ENCODE measurements at places on chromosomes 4 and X.
A peak's percentile ranks its signal among the peaks of the same experiment; 100 is the strongest.

- no peak for DNase-seq
Measured at GRCh38 chr4:88706574-88706973, 8.9 kb upstream of the NAP1L5 start.

- no peak for DNase-seq
Measured at GRCh38 chrX:13892856-13893255, 76.0 kb upstream of the GPM6B start.

DNA sequence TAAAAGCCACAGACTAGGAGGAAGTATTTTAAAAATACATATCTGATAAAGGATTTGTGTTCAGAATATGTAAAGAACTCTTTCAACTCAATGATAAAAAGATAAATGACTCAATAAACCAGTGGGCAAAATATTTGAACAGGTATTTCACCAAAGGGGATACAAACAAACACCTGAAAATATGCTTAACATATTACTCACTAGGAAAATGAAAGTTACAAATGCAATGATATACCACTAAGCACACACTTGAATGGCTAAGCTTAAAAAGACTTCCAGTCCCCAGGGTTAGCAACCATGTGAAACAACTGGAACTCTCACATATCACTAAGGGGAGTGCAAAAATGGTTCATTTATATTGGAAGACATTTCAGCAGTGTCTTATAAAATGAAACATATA lies 131.6 kb downstream of the SLIT2 start:
- no peak for DNase-seq

DNA sequence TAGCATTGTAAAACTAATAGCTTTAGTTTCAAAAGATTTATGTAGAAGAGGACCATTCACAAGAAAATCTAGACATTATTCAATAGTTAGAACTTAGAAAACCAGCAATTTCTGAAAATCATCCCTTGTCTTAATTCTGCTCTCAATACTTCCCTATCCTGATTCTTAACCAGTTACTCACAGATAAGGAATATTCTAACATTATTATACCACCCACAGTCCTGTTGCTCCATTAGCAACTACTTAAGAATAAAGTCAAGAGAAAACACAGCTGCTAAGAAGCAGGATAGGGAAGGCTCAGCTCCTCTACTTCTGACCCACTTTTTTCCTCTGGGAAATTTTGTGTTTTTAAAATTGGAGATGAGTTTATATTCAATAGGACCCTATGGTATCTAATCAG lies 47.7 kb downstream of the PHKA1 start:
- no peak for DNase-seq

- DNase-seq: no peak
Measured at GRCh38 chr4:55184600-55185523, 59.5 kb upstream of the KDR start.

DNA sequence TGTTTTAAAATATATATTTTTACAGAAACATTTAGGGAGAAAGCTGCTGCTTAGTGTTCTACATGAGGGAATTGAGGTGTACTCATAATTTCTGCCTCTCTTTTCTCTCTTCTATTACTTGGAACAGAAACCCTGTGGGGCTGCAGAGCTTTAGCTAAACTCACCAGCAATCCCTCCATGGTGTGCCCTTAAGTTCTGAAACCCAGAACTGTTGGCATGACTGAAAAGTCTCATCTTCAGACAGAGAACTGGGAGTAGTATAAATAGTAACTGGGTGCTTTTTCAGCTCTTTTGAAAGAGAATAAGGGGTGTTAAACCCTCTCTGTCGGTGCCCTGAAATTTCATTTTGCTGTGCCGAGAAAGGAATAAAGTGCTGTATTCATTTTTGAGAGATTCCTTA lies 294.9 kb upstream of the BOD1L1 start:
- no peak for DNase-seq

- no peak for DNase-seq
Measured at GRCh38 chrX:133783274-133783673, 202.1 kb downstream of the GPC3 start.

GRCh38 chr4:72505314-72505744 lies 63.7 kb downstream of the ADAMTS3 start:
- no peak for DNase-seq

DNA sequence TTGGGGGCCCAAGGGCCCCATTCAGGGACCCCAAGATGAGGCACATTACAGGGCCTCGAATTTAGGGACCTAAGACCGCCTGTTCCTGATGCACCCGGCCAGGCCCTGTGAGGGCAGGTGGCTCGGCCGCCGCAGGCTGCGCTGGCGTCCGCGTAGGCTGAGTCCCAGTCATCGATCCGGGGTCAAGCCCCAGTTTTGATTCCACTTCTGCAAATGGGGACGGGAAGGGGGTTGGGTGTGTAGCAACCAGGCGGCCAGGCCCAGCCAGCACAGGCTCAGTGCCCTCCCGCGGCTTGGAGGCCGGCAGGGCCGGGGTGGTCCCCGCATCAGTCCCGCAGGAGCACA lies 327 bp downstream of the PNPLA4 start:
- no peak for DNase-seq

- DNase-seq: no peak
Measured at GRCh38 chr4:138978028-138978585, 37.5 kb upstream of the NOCT start.

DNA sequence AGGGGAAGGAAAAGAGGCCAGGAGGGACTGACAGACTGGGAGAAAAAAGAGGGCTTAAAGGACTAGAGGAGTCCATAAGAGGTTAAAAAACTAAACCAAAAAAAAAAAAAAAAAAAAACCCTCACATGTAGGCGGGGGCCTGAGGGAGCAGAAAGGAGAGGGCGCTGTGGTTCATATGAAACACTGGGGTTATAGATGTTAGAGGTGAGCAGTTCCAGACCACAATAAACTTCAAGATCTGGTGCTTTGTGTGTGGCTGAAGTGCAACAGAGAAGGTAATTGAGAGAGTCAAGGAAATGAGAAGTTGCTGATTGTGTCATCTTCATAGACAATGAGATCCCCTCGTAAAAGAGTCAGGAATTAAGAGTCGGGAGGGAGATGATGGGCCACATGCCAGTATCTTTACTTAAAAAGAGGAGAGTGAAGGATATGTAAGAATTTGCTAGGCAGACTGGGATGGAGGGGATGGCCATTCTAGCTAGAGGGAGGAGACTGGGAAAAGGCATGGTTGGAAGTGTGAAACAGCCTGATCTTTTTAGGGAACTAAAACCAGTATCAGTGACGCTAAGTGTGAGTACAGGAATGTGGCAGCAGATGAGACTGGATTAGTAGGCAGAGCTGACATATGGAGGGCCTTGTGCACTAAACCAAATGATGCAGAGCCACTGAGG lies 18.4 kb upstream of the OGT start:
- DNase-seq: peak; percentile 15

GRCh38 chrX:37453821-37454220 lies 104.7 kb downstream of the PRRG1 start:
- no peak for DNase-seq

DNA sequence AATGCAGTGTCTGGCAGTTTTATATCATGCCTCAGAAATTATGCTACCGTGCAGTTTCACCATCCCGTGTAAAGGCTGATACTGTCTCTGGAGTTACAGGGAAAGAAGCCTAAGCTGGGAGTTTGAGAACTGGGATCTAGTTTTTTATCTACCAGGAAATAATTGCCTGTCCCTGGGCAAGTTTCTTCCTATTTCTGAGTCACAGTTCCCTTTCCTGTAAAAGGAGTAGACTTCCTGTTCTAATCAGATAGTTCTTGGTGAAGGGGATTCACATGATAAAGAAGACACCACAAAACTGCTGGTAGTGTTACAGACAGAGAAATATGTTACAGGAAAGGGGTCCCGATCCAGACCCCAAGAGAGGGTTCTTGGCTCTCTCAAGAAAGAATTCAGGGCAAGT lies 17.1 kb downstream of the HERC3 start:
- DNase-seq: no peak

DNA sequence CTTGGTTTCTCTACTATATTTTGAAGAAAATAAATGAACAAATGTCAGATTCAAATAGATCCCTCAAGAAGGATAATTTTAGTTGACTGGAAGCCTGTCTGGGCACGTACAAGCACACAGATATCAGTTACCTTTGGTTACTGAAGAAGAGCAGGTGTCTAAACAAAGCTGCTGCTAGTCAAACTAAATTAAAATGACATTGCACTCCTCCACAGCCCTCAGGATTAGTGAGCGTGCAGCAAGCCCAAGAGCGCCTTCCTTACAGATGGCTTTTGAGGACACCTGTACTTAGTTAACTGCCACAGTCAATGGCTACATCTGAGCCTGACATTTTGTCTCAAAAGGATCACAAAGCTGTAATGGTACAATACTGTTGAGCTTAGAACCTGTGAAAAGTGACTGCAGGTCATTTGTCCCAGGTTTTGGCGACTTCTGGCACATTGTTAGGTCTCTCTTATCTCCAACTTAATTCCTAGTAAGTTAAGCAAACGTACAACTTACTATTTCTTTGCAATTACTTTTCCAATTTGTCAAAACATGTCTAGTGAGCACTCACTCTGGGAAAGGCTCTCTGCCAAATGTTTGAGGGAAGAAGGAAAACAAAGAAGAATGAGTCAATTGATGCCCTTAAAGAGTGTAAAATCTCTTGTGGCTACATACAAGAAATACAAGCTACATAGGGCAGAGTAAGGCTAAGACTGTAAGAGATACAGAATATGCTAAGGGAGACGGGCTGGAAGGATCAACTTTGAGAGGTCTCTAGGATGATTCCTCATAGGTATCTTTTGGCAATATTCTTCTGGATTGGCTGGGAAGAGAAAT lies 25.6 kb upstream of the DAPP1 start:
- DNase-seq: no peak

GRCh38 chr4:177128306-177128705 lies 181.4 kb upstream of the NEIL3 start:
- no peak for DNase-seq

- DNase-seq: no peak
Measured at GRCh38 chr4:152697284-152698088, 17.7 kb upstream of the TMEM154 start.

GRCh38 chr4:26985873-26986272 lies 125.2 kb downstream of the STIM2 start:
- no peak for DNase-seq

- no peak for DNase-seq
Measured at GRCh38 chrX:110123331-110123782, 120.4 kb downstream of the TMEM164 start.

DNA sequence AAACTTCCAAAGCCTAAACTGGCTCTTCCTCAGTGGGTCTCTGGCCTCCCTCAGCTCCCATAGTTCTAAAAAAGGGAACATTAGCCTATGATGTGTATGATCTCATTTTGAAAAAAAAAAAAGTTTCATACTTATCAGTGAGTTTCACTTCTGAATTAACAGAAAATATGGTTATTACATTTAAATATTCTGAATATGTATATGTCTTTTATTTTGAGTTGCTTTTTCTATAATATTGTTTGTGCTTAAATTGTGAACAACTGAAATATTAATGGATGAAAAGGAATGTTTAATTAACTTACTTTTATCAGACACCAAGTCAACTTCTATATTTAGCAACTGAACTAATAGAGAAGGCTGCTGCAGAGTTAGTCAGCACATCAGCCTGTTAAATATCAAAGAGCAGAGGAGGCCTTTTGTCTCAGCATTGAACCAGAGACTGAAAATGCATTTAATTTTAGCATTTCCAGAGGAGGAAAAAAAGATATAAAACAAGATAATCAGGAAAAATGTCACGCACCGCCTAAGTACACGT lies 20.4 kb upstream of the FHL1 start:
- no peak for DNase-seq

GRCh38 chr4:55253948-55254593 lies 92.0 kb upstream of the SRD5A3 start:
- DNase-seq: no peak

- no peak for DNase-seq
Measured at GRCh38 chrX:16222151-16222550, 54.9 kb downstream of the MAGEB17 start.

GRCh38 chr4:85557016-85557901 lies 82.3 kb downstream of the ARHGAP24 start:
- no peak for DNase-seq

DNA sequence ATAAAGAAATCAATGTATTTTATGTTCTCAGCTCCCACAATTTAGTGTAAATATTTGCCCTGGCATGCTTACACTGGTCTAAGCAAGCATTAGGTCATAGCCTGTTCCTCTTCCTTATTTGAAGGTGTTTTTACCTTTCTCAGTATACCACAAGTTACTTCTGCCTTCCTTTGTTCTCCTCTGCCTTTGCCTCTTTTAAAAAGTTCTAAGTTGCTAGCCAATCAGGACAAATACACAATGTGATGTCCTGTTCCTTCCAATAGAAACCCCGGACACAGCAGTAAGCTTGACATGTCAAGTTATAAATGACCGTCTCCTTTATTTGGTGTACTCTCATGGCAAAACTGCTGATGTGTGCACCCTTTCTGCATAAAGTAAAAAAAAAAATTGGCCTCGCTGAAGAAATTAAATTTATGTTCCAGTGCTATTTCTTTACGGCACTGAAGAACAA lies 49.4 kb downstream of the UGT2B10 start:
- no peak for DNase-seq

DNA sequence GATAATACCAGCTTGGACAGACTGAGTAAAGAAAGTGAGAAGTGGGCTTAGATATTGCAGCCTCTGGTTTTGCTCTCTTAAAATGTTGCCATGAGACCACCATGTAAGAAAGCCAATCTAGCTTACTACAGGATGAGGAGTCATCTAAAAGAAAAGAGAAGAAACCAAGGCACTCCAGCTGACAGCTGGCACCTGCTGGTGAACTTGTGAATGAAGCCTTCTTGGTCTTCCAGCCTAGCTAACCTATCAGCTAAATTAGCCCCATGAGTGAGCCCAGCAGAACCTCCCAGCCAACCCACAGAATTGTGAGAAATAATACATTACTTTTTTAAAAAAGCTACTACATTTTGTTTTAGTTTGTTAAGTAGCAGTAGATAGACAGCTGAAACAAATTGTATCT lies 154.5 kb upstream of the QRFPR start:
- DNase-seq: no peak

Data from mucosa of descending colon (tissue), 3 donors.